ENCODE measurements at places on chromosomes 6 and 20. TPM values are rescaled to one million over a fixed set of nuclear protein-coding genes. Genes with fewer than 3 reads are reported as not detected.
A peak's percentile ranks its signal among the peaks of the same experiment; 100 is the strongest.

The IL17F gene
- not detected for total RNA-seq

The LTB gene
- 2.7 TPM for total RNA-seq

DNA sequence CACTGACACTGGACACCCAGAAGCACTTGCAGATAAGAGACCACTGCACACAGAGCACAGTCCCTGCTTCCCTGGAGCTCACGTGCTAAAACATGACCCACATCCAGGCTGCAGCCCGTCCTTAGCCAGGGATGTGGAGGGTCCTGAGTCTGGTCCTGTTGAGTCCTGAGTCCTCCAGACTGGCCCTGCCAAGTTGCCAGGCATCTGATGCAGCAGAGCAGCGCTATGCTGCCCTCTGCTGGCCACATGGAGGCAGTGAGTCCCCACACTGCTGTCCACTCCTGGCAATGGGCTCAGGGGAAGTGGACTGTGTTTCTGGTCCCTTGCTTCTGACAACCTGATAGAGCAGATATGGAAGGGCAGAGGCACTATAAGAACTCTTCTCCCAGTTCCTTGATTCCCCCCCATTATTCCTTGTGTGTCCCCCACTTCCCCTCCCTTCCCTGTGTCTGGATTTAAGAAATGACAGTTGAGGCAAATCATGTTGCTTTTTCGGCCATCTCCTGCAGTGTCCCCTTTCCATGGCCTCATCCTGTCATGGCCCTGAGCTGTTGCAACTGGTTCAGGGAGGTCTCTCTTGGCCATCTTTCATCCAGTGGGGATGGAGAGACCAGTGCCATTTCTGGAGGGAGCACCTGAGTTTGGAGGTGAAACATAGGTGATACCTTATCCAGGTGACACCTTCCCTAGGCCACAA lies 86.0 kb downstream of the DHX35 start:
- peak; percentile 66 for DNase-seq

DNA sequence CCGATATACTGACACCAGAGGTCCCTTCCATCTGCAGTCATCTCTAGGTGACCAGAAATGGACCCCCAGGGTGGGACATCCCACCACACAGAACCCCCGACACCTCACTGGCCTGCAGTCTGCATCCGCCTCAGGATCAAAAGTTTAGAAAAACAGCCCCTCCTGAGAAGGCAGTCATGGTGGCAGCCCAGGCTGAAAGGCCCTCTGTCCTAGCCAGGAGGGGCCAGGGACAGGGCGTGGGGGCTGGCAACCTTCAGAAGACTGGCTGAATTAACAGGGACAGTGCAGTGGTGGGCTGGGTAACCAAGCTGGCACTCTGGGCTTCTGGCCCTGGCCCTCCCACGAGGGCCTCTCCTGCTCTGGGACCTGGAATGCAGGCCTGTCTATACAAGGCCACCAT lies 34.3 kb upstream of the MDFI start:
- no peak for DNase-seq

DNA sequence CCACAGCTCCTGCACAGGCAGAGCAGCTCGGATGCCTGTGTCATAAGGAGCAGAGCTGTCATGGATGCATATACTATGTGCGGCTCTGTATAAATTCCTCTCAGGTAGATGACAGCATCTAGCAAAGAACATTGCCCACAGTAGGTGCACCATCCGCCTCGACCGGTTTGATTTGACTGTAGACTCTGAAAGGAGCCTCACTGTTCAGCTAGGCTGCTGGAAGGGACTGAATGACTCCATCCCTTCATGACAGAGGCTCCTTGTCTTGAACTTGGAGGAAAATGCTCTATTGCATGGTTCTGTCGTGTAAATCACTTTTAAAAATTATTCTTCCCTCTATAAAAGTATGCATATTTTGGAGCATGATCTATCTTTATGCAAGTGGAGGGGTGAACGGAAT lies 128.8 kb upstream of the QKI start:
- DNase-seq, result no peak

DNA sequence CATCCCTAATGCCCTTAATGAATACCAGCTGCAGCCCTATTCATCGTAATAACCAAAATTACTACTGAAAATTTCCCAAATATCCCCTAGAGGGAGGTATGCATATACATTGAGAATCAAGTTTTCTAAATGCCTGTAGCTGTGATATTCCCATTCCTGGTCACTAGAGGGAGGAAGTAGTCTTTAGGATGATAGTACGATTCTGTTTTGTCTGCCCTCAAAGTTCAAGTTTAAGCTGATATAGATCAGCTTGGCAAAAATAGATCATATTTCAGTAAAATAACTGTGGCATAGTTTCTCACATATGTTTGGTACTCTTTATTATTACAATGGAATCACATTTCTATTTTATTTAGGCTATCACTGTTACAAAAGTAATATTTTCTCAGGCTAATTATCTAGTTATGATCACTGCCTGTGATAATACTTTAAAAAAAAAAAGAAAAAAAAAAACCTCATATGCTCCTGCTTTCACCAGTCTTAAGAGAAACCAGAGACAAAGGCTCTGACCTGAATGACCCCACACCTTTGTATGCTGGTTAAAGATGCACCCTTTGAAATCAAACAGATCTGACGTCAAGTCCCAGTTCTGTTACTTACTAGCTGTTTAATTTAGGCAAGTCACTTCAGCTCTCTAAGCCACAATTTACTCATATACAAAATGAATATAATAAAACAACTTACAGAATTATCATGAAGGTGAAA lies 11.0 kb downstream of the TSPYL1 start:
- DNase-seq, result no peak

- DNase-seq, result no peak
Observed at GRCh38 chr6:56368491-56368890, 121.1 kb upstream of the COL21A1 start.

- DNase-seq, result no peak
Observed at GRCh38 chr6:149414009-149414408, 13.9 kb downstream of the SUMO4 start.

DNA sequence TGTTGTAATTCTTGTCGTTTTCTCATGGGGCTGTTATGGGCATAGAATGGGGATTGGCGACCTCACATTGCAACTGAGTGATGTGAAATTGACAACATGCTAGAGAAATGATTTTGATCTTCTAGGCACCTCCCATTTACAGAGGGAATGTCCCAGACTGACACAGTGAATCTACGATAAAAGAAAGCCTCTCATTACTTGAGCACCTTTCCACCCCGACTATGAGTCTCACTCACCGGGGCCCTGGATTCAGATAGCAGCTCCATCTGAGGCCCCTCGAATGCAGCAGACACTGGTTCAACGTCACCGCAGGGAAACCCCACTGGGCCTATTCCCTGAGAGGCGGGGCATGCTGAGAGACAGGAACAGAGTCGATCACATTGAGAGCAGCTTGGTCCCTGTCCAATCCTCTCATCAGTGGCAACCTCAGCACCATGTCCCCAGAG lies 49.1 kb downstream of the NFATC2 start:
- DNase-seq, result no peak

Measured in pancreas (tissue), 10 donors.